ENCODE measurements at places on chromosomes 2 and 18.
A peak's percentile ranks its signal among the peaks of the same experiment; 100 is the strongest.

- DNase-seq = no peak
These were observed 961.6 kb upstream of the LRRTM1 start for GRCh38 chr2:81266106-81266505.

- no peak for DNase-seq
These were observed 123.5 kb downstream of the CABLES1 start for GRCh38 chr18:23258566-23259469.

DNA sequence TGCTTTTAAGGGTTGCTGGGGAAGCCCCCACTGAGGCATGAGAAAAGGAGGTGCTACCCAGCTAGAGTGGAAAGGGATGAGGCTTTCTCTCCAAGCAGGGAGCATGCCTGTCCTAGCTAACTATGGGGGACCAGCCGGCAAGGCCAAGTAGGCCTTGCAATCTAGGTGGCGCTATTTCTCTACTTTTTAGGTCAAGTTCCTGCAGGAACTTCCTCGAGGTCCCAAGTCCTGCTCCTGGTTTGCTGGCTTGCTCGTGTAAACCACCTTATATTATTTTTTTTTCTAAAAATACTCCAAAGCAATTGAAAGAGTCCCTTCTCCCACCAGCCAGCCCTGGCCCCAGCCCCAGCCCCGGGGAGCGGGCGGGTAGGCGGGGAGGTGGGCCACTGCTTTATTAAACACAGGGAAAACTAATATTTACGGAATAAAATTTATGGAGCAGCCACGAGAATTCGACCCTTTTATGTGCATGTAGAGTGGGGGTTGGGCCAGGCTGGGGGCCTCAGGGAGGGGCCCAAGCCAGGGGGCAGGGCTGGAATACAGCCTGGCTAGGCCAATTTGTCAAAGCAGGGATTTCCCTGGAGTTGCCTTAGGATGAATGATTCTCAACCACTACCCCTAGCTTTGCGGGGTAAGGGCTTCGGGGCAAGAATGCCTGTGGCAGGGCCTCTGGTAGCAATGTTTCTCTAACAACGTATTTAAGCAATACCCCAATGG is 12.8 kb upstream of the IHH start:
- no peak for DNase-seq

DNA sequence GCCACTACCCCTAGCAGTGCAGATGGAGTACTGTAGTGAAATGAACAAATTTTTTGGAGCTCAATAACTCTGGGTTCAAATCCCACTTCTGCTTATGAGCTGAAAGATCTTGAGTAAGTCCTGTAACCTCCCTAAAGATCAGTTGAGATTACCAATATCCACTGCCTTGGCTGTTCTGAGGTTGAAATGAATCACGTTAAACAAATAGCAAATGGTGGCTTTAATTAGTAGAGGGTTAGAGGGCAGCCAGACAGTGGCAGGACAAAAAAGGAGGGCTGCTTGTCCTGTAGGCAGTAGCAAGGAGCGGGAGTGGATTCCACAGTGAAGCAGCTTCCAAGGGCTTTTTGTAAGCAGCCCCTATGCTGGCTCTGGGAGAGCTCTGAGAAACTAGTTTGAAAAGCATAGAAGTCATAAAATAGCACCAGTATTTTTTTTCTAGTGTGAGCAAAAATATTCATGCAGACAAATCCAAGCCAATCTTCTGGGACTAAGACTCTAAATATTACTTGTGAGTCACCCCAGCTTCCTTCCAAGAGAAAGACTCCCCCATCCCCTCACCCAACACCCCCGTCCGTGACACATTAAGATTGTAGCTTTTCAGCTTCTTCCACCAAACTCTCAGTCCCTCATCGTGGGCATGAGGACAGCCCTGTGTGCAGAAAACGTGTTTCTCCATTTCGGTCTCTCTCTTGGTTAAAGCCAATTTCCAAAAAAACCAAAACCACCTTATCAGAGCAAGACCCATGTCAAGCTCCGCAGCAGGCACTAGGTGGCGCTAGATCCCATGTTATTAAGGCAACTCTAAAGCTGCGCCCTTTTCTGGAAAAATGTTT is 123.5 kb upstream of the LGALSL start:
- DNase-seq = peak; percentile 63

GRCh38 chr2:161010503-161011015 is 149.7 kb upstream of the TANK start:
- no peak for DNase-seq

DNA sequence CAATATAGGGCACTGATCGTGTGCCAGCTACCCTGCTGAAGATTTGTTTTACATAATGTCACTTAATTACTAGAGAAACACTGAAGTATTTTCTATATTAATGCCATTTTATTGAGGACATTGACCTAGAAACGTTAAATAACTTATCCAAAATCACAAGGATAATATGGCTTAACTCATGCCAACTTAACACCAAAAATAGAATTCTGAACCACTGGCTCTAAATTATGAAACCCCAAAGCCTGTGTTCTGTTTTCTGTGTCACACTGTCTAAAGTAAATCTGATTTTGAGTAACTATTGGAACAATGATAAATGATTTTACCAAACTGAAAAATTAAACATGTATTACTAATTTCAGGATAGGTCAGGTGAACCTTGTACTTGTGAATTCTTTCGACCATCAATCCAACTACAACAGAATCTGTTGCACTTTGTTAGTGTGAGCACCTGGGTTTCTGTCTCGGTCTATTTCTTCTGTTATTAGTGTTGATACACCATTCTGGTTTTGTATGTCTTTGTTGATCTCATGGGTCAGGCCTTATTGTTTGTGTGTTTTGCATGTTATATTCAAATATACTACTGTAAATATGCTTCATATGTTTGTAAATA is 48.2 kb upstream of the CCDC141 start:
- no peak for DNase-seq

DNA sequence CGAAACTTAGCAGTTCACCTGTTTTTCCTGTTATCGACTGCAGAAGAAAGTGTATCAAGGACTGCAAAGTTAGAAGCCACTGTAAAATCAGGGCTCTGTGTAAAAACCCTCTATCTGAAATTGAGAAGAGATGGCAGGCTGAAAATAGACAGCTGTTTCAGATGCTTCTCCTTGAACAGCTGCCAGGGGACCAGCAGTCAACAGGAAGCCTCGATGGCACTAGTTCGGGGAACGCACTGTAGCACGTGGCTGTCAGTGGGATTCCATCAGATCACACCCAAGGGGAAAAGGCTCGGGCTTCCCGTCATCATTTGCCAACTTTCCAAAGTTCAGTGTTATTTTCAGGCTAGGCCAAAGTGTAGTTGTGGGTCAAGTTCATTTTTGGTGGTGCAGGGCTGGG is 316.9 kb downstream of the TXNL1 start:
- DNase-seq = no peak

DNA sequence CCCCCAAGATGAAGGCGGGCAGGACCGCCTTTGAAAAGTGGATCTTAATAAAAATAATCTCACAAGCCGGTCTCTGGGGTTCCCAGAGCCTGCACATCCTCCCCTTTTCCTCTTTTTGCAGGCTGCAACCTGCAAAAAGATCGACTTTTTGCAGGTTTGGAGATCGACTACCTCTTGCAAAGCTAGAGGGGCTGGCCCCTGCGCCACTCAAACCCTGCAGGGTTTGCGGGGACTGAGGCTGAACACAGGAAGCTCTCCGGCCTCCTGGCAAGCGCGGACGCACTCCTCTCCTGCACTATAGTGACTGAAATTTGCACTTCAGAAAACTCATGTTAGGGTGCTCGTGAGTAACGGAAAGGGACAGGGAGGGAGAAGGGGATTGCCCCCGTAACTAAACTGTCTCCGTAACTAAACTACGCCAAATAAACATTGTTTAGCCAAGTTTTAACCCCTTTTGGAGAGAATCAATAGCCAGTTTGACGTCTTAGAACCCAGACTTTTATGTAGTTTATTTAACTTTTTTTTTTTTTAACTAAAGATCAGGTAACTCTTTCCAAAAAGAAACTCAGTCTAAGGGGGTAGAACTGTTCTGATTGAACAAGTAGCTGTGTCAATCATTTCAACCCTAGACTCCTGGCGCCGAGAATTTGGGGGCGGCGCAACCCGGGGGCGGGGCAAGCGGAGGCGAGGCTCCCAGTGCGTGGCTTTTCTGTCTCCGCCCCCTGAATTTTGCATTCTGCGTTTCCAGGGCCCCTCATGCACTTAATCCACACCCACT is 2.5 kb downstream of the IGFBP5 start:
- DNase-seq = no peak

DNA sequence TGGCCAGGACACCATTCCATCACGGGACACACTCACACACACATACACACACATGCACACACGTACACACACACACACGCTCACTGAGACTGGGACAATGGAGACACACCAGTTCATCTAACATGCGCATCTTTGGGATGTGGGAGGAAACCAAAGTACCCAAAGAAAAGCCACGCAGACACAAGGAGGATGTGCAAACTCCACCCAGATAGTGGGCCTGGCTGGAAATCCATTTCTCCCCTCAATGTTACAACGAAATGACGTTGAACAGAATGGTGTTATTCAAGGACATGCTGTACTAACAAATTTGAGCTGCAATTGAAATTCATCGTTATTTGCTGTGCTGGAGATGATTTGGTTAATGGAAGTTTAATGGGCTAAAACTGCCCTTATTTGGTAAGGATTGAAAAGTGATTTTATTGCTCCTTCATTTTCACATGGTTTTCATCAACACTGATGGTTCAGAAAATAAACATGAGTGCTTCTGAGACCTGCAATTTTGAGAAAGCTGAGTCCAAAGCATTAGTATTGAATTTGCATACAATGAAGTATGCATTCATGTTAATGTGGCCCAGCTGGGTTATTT is 110.0 kb downstream of the KCNE4 start:
- no peak for DNase-seq

DNA sequence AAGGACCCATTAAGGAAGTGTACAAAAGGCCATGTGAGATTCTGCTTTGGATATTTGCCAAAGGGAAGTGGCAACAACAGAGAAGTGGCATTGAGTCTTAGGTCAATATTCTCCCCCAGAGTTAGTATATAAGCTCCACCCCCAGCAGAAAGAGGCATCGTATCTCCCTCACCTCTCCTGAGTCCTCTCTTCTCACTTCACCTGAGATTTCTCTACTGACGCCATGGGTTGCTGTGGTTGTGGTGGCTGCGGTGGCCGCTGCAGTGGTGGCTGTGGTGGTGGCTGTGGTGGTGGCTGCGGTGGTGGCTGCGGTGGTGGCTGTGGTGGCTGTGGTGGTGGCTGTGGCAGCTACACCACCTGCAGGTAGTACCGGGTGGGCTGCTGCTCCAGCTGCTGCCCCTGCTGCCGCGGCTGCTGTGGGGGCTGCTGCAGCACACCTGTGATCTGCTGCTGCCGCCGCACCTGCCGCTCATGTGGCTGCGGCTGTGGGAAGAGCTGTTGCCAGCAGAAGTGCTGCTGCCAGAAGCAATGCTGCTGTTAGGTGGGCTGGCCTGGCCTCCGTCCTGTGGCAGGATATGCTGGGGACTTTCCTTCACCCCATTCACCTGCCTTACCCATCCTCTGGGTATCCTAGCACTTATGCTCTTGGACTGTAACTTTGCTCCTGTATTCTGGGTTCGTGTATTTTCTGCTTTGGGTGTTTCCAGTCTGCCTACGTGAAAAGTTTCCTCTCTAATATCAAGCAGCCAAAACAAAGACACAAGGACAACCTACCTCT is 5.9 kb downstream of the SCYGR3 start:
- no peak for DNase-seq

- DNase-seq = no peak
These were observed 203.4 kb upstream of the VRK2 start for GRCh38 chr2:57843158-57843557.

DNA sequence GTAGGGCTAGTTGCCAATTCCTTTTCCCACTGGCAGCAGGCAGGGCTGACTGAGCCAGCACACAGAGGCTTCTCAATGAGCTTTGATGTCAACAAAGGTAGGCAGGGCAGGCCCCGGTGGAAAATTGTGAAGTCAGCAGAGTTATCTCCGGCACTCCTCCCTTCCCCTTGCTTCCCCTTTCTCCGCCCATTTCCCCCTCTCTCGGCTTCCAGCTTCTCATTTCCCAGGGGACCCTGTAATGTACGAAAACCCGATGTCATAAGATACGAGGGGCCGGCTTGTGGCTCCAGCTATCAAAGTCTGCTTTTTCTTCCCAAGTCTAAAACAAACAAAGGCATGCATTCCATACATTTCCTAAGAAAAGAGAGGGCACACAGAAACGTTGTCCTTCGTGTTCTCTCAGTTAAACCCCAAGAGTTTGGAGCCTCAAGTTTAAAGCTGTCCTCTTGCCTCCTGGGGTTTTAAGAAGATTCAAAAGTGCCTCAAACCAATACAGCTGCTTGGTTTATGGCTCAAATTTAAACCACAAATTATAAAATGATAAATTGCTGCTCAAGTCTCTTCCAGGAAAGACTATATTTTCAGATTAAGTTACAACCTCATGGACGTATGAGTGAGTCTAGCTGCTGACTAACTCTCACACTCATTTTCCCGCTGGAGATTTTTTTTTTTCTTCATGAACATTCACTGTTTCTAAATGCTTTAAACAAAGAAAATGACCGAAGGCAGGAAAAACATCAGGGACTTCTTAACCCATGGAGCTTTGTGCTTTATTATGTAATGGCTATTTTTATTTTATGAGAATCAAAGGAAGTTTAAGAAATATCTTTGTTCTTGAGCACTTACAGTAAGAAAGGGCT is 27.2 kb upstream of the EML4 start:
- peak; percentile 24 for DNase-seq

GRCh38 chr2:110789706-110790105 is 57.3 kb downstream of the ACOXL start:
- DNase-seq = no peak

- no peak for DNase-seq
These were observed 83.9 kb downstream of the RPE start for GRCh38 chr2:210086292-210086691.

DNA sequence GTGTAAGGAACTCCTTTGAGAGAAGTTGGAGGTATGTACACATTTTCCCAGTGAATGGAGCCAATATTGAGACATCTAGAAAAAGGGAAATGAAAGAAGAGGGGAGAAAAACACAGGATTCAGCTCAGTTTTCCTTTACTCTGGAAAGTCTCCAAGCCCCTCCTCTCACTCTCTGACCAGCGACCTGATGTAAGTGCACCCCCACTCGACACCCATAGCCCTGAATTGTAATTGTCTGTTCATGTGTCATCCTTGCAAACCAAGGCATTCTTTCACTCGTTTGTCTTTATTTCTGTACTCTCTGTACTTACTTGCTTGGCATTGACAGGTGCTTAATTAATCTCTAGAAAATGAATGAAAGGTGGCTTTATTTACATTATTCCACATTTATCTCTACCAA is 55.7 kb upstream of the CTAGE1 start:
- no peak for DNase-seq

DNA sequence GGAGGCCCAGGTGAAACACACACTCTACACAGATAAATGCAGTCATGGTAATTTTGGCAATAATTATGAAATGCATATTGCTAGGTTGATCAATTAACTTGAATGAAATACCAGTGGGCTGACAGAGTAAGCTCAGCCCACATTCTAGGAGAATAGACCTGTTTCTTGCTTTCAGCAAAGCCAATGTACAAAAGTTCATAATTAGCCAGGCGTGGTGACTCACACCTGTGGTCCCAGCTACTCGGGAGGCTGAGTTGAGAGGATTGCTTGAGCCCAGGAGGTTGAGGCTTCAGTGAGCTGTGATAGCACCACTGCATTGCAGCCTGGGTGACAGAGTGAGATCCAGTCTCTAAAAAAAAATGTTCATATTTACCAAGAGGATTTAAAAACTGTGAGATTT is 15.7 kb upstream of the MBP start:
- no peak for DNase-seq
